ENCODE measurements at places on chromosomes 12 and 14. TPM values are rescaled to one million over a fixed set of nuclear protein-coding genes. Genes with fewer than 3 reads are reported as not detected.

GRCh38 chr14:54792288-54792687, 110.3 kb downstream of the GCH1 start:
- DNase-seq, result no peak
- H3K27ac ChIP-seq, result no peak overlapping the region
- H3K4me3 ChIP-seq, result no peak overlapping the region
- H3K27me3 ChIP-seq, result no peaks in the 10 kb centered on the region
- H3K4me1 ChIP-seq, result peaks cover 3% of the 10 kb centered on the region

Gene HOXC5
- 0.61 TPM for total RNA-seq

DNA sequence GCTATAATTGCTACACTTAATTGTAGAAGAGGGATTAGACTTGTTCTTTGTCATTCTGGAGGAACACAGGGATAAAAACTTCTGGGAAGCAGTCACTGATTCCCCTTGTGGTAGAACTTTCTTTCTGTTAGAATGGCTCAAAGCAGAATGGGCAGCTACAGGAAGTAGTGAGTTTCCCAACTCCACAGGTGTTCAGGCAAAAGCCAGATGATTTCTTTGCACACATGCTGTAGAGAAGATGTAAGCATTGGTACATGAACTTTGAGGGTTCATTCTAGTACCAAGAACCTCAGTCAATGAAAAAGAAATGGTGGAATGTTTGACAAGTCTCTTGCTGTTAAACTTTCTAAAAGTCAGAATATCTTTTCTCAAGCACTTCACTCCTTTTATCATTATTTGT, 4.3 kb downstream of the NDUFA9 start:
- DNase-seq, result no peak
- H3K27me3 ChIP-seq, result no peaks in the 10 kb centered on the region
- no peak overlapping the region for H3K27ac ChIP-seq
- H3K4me3 ChIP-seq, result no peak overlapping the region
- peaks cover under 1% of the 10 kb centered on the region for H3K4me1 ChIP-seq
- no peaks in the 10 kb centered on the region for H3K36me3 ChIP-seq

GRCh38 chr12:82415402-82415801, 57.1 kb downstream of the METTL25 start:
- no peak for DNase-seq
- no peaks in the 10 kb centered on the region for H3K4me1 ChIP-seq
- no peak overlapping the region for H3K4me3 ChIP-seq
- no peak overlapping the region for H3K27ac ChIP-seq
- no peaks in the 10 kb centered on the region for H3K27me3 ChIP-seq

- H3K27me3 ChIP-seq, result no peaks in the 10 kb centered on the region
- no peak overlapping the region for H3K27ac ChIP-seq
- DNase-seq, result no peak
- H3K4me3 ChIP-seq, result no peak overlapping the region
- H3K36me3 ChIP-seq, result no peaks in the 10 kb centered on the region
Measured at GRCh38 chr12:53729644-53730043, 2.4 kb upstream of the CALCOCO1 start.

Gene SAMD4A
- 13.2 TPM for total RNA-seq

DNA sequence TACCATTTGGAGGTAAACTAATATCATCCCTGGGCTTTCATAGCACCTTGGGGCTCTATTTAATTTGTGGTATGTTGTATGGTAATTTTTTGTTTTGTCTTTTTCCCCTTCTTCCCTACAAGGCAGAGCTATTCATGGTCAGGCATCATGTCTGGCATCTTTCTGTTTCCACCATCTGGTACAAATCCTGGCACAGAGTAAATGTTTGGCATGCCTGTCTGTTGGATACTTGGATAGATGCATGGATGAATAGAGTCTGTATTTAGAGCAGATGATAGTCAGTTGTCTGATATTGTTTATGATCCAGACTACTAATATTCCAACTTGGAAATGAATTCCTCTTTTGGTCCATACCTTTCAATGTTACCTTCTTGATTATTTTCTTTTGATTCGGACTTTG, 139.8 kb downstream of the NEDD1 start:
- no peak overlapping the region for H3K4me3 ChIP-seq
- H3K27ac ChIP-seq, result no peak overlapping the region
- no peaks in the 10 kb centered on the region for H3K36me3 ChIP-seq
- no peak for DNase-seq
- no peaks in the 10 kb centered on the region for H3K27me3 ChIP-seq
- H3K4me1 ChIP-seq, result peaks cover 10% of the 10 kb centered on the region

Gene HOXC13
- total RNA-seq, result not detected

DNA sequence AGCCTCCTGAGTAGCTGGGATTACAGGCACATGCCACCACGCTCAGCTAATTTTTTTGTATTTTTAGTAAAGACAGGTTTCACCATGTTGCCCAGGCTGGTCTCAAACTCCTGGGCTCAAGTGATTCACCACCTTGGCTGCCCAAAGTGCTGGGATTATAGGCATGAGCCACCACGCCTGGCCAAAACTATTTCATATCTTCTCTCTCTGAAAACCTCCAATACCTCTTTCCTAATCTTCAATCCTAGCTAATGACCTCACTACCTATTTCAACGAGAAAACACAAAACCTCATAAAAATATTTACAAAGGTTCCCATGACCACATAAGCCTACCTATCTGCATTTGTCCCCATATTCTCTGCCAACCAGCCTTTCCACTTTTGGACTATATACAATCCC, 32.3 kb upstream of the ANKS1B start:
- H3K4me1 ChIP-seq, result no peaks in the 10 kb centered on the region
- H3K4me3 ChIP-seq, result no peak overlapping the region

GRCh38 chr14:92004062-92004461, 35.8 kb downstream of the TRIP11 start:
- H3K36me3 ChIP-seq, result no peaks in the 10 kb centered on the region
- no peak overlapping the region for H3K27ac ChIP-seq
- no peak for DNase-seq
- no peaks in the 10 kb centered on the region for H3K4me1 ChIP-seq

- H3K36me3 ChIP-seq, result no peaks in the 10 kb centered on the region
- H3K4me1 ChIP-seq, result peaks cover 14% of the 10 kb centered on the region
- H3K4me3 ChIP-seq, result no peak overlapping the region
- H3K27me3 ChIP-seq, result no peaks in the 10 kb centered on the region
- H3K27ac ChIP-seq, result peak overlapping the region; percentile 82
- no peak for DNase-seq
Measured at GRCh38 chr14:61492474-61492873, 171.1 kb downstream of the PRKCH start.

DNA sequence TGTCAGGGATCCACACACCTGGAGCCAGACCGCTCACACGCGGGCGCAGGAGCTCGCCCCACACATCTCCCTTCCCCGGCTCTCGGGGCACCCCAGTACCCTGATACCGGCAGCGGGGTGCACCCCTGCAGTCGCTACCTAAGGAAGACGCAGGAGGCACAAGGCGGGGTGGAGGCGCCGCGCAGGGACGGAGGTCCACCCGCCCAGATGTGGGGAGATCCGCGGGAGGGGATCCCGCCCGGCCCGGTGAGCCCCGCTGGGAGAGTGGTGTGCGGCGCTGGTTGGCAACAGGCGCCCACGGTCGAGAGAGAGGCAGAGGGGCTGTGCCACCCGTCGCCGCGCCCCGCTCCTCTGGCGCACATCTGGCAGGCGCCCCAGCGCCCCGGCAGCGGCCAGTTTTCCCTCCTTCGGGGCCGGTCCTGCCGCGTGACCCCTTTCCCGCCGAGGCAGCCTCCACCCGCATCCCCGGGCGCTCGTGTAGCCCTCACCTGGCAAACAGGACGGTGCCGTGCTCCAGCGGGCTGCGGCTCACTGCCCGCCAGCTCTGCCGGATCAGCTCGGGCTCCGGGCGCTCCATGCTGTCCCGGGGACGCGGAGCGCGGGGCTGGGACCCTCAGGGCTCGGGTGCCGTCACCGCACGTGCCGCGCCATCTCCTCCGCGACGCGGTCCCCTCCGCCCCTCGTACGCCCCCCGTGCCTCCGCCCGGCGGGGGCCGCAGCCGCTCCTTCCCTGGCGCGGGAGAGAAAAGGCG, 469 bp downstream of the NGB start:
- H3K36me3 ChIP-seq, result no peaks in the 10 kb centered on the region
- no peak for DNase-seq
- no peak overlapping the region for H3K4me3 ChIP-seq
- H3K27me3 ChIP-seq, result peaks cover 19% of the 10 kb centered on the region
- no peak overlapping the region for H3K27ac ChIP-seq

Gene DCN
- total RNA-seq, result 1,360 TPM

- DNase-seq, result no peak
- H3K4me1 ChIP-seq, result no peaks in the 10 kb centered on the region
- no peaks in the 10 kb centered on the region for H3K27me3 ChIP-seq
- H3K36me3 ChIP-seq, result no peaks in the 10 kb centered on the region
- peak overlapping the region; percentile 49 for H3K4me3 ChIP-seq
Measured at GRCh38 chr12:112938751-112939150, 477 bp downstream of the OAS3 start.

- H3K36me3 ChIP-seq, result no peaks in the 10 kb centered on the region
- no peaks in the 10 kb centered on the region for H3K4me1 ChIP-seq
- DNase-seq, result no peak
- H3K27ac ChIP-seq, result no peak overlapping the region
- H3K27me3 ChIP-seq, result no peaks in the 10 kb centered on the region
Measured at GRCh38 chr12:56699020-56699661, 11.1 kb upstream of the PTGES3 start.

- DNase-seq, result no peak
- peaks cover 8% of the 10 kb centered on the region for H3K36me3 ChIP-seq
- no peak overlapping the region for H3K27ac ChIP-seq
- H3K27me3 ChIP-seq, result no peaks in the 10 kb centered on the region
Measured at GRCh38 chr14:59292921-59293534, 104.6 kb downstream of the DAAM1 start.

Gene LDHB
- total RNA-seq, result 483 TPM

DNA sequence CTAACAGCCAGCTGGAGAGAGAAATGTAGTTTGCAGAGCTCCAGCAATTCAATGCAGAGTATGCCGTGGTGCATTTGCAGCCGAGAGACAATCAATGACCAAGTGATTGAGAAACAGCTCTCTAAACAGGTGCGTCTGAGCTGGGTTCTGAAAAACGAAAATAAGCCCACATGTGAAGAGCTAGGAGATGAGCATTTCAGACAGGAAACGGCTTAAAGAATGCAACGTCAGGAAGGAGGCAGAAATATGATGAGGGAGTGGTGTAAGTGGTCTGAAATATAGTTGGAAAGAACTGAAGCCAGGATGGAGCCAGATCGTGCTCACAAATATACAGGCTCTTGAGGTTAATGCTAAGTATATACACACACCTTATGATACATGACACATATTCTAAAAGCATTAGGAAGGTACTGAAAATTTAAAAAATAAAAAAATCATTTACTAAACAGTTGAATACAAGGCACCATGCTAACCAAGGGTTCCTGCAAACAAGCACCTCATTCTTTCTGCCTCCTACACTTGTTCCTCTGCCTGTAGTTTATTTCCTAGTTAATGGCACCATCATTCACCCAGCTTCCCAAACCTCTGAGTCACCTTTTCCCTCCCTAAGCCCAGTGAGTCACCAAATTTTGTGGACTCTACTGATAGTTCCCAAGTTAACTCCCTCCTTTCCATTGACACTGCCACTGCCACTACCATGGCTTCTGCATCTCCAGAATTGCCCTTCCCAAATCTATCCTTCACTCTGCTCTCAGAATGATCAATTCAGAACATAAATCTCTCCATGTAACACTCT, 2.3 kb upstream of the GARIN2 start:
- peak; percentile 24 for DNase-seq
- H3K36me3 ChIP-seq, result no peaks in the 10 kb centered on the region
- no peak overlapping the region for H3K4me3 ChIP-seq
- no peaks in the 10 kb centered on the region for H3K4me1 ChIP-seq
- H3K27me3 ChIP-seq, result peaks cover 3% of the 10 kb centered on the region

Gene CCDC38
- total RNA-seq, result not detected

- H3K27ac ChIP-seq, result no peak overlapping the region
- H3K4me1 ChIP-seq, result no peaks in the 10 kb centered on the region
- no peaks in the 10 kb centered on the region for H3K27me3 ChIP-seq
- no peaks in the 10 kb centered on the region for H3K36me3 ChIP-seq
- no peak overlapping the region for H3K4me3 ChIP-seq
Measured at GRCh38 chr12:62575036-62575435, 108.4 kb downstream of the MON2 start.

Gene NTF3
- total RNA-seq, result 0.46 TPM

Gene POP5
- total RNA-seq, result 74.9 TPM

DNA sequence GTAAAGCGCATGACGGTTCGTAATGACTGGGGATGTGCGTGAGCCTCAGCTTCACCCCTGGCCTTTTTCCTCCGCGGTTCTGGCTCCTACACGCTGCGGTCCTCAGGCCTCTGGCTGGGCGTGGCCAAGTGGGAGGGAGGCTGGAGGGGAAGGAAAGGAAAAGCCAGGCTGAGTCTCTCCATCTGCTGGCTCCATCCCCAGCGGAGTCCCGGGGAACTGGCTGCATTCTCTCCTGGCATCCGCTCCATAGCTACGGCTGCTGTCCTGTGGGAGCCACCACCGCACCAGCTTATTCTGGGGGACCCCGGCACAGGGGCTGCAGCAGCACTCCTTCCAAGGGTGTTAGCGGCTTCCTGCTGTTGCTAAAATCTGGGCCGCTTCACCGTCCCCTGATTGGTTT, 68.2 kb upstream of the SLC24A4 start:
- peaks cover 11% of the 10 kb centered on the region for H3K27me3 ChIP-seq
- H3K4me3 ChIP-seq, result no peak overlapping the region
- DNase-seq, result peak; percentile 18
- no peaks in the 10 kb centered on the region for H3K36me3 ChIP-seq

DNA sequence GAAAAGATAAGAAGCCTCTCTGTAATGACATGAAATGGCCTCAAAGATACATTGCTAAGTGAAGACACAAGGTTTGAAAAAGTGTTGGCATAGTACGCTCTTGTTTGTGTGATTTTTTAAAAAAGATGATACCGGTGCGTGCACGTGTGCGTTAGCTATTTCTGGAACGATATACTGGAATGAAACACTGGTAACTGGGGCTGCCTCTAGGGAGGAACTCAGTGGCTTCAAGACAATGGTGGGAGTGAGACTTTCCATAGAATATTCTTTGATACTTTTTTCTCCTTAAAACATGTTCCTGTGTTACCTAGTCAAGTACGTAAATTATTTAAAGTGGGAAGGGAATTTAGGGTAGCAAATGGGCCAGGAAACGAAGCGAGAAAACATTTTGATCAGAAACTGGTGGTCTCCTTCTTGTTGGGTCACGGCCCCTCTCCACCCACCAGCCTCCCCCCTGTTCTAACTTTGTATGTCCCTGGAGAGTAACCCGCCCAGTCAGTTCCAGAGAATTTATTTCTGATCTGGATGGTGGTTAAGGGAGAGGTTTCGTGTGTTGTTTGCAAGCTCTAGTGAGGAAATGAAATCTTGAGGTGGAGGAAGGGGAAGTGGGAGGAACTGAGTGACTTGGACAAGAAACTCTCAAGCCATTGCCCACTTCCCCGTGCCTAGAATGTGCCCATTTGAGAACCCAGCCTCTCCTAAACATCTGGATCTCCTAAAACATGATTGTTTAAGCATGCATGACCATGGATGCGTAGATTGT, 6.6 kb downstream of the FGF6 start:
- DNase-seq, result no peak
- H3K27me3 ChIP-seq, result peaks cover 7% of the 10 kb centered on the region

Gene SPTB
- 2.6 TPM for total RNA-seq

All from adrenal gland (tissue), 19 donors.